Non-pigmented ciliary epithelial cell (primary cell): ENCODE measurements at places on chromosomes 16 and 17.
A peak's percentile ranks its signal among the peaks of the same experiment; 100 is the strongest.

GRCh38 chr16:52546291-52547003 lies 496 bp downstream of the TOX3 start:
- DNase-seq = no peak

GRCh38 chr17:50099003-50099402 lies 3.9 kb downstream of the PDK2 start:
- no peak for DNase-seq

DNA sequence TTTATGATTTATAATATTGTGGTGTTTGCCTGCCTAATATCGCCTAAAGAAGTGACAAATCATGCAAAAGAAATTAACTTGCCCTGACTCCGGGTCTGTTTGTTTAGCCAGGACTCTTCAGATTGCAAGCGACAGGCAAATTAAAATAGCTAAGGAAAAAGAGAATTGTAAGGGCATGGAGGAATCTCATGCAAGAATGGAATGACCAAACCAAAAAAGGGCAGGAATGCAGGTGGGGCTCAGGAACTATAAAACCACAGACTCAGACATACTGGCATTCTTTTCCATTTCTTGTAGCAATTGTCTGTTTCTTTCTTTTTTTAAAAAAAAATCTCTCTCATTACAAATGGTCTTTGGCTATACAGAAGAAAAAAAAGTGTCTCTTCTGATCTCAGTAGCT lies 188.1 kb upstream of the XYLT1 start:
- no peak for DNase-seq

- DNase-seq = peak; percentile 93
Observed at GRCh38 chr17:67717624-67718324, at the start of gene NOL11. Gene NOL11 (plus strand): TSS chr17:67717936. CDS start chr17:67717948, 12 bp downstream.

- DNase-seq = no peak
Observed at GRCh38 chr17:64387545-64388171, 3.0 kb downstream of the PECAM1 start.

DNA sequence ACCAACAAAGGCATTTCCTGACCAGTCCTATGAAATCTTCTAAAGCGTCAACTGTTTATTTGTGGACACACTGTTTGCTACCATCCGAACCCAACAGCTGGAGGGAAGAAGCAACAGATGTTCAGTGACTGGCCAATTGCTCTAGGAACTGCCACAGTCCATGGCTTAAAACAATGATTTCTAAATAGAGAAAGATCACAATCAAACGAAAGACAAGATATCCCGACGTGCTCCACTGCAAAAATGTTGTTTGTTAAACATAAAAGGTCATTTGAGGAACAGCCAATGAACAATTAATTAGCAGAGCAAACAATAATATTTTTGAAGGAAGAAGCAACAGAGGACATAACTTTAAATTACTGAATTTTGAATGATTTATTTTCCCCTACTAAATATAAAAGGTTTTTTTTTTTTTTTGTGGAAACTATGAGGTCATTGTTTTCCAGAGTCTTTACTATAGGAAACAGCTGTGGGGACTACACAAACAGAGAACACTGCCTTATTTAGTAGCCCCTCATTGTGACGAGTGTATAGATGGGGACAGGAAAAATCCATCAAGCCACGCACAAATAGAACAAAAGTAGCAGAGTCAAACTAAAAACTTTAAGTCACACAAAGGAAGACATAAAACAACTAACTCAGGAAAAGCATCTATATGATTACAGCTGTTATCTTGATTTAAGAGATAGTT lies 17.2 kb downstream of the USP31 start:
- DNase-seq = no peak

- DNase-seq = no peak
Observed at GRCh38 chr17:77471984-77472461, 331.3 kb downstream of the SEC14L1 start.

DNA sequence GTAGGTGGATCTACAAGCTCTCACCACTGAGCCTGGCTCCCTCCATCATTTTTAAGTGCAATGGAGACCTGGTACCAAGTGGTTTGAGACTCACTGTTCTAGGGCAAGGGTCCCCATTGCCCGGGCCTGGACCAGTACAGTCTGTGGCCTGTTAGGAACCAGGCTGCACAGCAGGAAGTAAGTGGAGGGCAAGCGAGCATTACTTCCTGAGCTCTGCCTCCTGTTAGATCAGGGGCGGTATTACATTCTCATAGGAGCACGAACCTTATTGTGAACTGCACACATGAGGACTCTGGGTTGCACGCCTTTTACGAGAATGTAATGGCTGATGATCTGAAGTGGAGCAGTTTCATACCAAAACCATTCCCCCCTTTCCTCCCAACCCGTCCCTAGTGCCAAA lies 6.8 kb upstream of the ZNF594 start:
- no peak for DNase-seq

DNA sequence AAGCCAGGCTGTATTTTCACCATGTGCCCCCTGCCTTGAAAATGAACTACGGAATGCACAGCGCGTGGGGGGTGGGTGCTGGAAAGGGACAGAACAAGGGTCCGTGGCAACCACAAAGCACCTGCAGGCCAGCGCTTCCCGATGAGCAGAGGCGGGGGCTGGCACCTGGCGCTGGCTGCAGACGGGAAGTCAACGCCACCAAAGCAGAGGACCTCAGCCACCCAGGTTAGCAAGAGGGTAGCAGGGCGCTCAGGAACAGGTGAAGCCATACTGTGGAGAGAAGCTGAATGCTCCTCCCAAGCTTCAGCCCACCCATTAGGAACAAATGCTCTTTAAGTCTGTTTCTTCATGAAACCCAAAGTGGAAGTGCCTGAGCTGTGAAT lies 64.7 kb downstream of the KLHDC4 start:
- DNase-seq = no peak

DNA sequence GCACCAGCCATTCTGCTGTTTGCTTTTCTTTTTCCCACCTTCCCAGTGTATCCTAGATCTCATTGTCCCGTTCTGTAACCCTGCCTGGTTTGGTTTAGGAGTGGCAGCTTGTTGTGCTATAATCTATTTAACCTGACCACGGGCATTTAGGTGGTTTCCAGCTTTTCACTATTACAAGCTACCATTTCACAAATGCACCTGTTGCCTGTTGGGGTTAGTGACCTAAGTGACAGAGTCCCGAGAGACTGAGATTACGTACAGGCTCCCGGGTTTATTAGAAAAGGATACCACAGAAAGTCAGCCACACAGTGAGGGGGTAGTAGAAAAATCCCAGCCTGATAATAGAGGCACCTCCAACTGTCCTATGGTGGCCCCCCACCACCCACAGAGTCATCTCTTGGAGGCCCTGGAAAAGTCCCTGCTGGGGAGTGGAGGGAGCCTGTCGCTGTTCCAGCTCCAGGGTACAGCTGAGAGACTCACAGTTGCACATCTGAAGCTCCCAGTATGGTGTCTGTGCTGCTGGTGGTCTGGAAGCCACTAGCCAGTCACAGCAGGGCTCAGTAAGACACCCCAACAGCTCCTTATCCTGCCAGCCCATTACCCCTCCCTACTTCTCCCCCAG lies 21.2 kb downstream of the CLEC16A start:
- no peak for DNase-seq

DNA sequence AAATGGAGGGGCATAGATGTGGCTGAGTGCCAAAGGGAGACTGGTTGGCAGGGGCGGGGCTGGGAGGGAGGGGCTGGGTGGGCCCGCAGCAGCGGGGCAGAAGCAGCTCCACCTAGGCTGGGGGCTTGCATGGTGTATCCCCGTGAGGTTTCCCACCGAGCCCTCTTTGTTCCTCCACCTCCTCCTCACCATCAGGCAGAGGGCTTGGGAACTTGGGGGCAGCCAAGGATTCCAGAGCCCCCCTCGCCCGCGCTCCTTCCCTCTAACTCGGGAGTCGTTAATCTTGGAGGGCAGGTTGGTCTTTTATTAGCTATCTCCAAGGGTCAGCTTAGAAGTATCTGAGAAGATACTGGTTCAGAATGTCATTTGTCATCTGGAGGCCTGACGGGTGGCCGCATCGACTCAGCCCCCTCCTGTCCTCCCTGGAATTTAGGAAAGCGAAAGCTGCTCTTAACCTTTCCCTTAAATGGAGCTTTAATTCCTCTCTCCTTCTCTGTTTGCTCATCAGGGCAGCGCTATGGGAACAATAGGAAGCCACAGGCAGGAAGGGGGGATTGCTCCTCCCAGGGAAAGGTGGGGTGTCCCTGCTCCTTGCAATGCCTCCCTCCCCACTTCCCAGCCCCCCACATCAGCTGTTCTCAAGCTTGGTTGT lies 274.3 kb upstream of the XYLT1 start:
- DNase-seq = no peak

DNA sequence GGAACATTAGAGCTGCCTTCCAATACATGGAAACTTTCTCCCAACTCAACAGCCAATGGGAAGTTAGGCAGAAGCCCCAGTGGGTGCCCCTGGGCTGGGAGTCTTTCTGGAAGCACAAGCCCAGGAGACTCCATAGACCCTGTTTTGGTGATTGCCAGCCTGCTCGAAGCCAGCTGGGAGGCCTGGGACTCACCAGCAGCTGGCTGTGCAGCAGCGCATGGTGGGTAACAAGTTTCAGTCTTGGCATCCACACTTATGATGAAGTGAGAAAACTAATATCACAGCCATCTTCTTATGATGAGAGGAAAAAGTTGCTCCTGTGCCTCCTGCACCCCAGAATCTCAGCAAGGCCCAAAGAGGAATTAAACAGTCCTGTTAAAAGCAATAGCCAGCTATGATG lies 522.5 kb upstream of the CDH5 start:
- no peak for DNase-seq

- no peak for DNase-seq
Observed at GRCh38 chr17:4433515-4434031, at the start of gene SPNS3. Gene SPNS3 (plus strand): TSS chr17:4433940. CDS start chr17:4433968, 28 bp downstream.

DNA sequence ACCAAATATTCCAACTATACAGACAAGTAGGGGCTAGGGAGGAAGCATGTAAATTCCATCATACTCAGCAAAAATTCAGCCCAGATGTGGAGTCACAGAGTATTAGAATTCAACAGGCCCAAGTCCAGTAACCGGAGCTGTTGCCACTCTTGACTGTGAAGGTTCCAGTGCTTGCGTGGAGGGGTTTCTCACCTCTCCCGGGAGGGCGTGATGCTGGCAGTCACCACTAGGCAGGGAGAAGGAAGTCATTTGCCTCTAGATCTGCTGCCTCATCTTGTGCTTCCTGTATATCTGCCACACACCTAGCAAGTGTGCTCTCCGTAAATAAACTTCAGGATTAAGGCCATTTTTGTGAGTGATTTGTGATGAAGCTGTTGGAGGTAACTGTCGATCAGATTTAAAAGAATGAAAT lies 1.0 kb upstream of the CKLF start:
- no peak for DNase-seq

DNA sequence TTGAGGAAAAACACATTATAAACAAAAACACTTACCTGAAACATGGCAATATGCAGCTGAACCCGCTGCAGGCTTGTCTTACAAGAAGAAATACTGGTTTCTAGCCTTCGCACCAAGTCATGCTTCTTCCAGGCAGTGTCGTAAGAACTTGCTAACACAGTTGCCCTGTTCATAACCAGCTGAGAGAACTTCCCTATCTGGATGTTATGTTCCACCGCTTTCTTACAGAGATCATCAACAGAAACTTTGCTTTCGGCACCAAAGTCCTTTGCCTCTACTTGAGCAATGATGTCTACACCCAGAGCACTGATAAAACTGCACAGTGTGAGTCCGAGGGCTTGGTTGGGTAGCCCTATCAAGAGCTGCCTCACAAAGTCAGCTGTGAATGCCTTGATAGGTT lies 27.9 kb upstream of the ARL6IP1 start:
- DNase-seq = no peak
